ENCODE measurements at places on chromosomes 13 and 19.

- H3K27me3 ChIP-seq, result no peaks in the 10 kb centered on the region
- DNase-seq, result no peak
- no peaks in the 10 kb centered on the region for H3K36me3 ChIP-seq
- no peak overlapping the region for H3K4me3 ChIP-seq
- no peaks in the 10 kb centered on the region for H3K4me1 ChIP-seq
Observed at GRCh38 chr13:73622381-73622780, 511.8 kb downstream of the KLF12 start.

DNA sequence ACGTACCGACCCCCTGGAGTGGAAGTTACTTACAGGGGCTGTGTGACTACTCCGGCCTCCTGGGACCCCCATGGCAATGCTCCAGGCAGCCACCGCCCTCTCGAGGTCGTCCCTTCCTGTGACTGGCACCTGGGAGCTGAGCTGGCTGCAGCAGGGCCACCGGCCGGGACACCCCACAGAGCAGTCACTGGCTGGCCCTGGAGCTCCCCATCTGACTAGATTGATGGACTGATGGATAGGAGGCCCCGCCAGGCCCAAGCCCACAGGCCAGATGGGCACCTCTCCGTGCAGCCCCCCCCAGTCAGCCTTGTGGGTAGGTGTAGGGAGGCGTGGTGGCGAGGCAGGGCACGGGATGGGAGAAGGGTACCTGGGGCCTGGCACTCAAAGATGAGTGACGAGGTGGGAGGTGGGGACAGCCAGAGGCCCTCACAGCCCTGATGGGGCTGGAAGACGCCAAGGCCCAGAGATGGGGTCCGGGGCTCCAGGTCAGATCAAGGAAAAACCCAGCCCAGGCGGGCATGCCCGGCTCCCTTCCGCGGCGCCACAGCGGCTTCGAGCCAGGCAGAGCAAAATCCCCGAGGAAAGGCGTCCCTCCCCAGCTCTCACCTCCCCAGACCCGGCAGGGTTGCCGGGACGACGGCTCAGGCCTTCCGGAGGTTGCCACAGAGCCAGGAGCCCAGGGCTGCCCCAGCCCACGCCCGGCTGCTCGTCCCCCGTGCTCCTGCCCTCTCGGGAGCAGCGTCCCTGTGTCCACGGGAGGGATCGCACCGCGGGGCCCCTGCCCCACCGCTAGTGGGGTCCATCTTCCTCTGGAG, 8.4 kb downstream of the SLC39A3 start:
- H3K27me3 ChIP-seq, result peaks cover 5% of the 10 kb centered on the region
- H3K27ac ChIP-seq, result no peak overlapping the region
- no peak for DNase-seq
- H3K4me1 ChIP-seq, result no peaks in the 10 kb centered on the region
- no peaks in the 10 kb centered on the region for H3K36me3 ChIP-seq

DNA sequence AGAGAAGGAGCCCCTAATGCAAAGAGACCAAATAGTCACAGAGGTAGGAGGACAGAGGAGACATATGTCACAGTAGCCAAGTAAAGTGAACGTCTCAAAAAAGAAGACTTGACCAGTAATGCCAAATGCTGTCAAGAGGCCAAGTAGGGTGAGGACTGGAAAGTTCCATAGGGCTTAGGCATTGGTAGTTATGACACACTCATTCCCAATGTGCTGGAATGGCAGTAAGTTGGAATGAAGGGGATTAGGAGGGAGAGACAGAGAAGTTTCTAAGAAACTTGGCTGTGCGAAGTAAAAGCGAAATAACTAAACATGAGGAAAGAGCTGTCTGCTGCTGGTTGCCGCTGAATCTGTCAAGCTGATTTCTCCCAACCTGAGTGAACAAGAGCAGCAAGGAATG, 14.9 kb upstream of the FRY start:
- no peak overlapping the region for H3K27ac ChIP-seq
- H3K27me3 ChIP-seq, result no peaks in the 10 kb centered on the region
- H3K36me3 ChIP-seq, result no peaks in the 10 kb centered on the region
- no peak for DNase-seq
- no peak overlapping the region for H3K4me3 ChIP-seq
- peaks cover 3% of the 10 kb centered on the region for H3K4me1 ChIP-seq

DNA sequence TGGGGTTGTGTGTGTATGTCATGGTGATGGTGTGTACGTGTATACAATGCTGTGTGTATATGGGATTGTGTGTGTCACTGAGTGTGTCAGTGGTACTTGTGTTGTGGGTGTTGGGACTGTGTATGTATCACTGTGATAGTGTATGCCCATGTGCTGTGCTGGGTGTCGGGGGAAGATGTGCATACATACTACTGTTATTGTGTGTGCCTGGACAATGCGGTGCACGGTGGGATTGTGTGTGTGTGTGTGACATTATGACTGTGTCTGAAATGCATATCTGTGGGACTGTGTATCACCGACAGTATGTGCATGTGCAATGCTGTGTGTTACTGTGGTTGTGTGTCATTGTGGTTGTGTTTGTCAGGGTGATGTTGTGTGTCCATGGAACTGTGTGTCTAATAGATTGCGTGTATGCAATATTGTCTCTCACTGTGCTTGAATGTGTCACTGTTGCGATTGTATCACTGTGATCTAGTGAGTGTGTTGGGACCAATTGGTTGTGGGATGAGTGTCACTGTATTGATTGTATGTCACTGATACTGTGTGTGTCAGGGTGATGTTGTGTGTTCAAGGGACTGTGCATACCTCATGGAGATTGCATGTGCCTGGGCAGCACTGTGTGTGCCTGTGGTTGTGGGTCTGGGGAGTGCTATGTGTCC, 11.0 kb upstream of the BBC3 start:
- no peaks in the 10 kb centered on the region for H3K4me1 ChIP-seq
- DNase-seq, result no peak

GRCh38 chr13:26811581-26811980, 51.0 kb upstream of the GPR12 start:
- no peaks in the 10 kb centered on the region for H3K4me1 ChIP-seq
- peaks cover 22% of the 10 kb centered on the region for H3K27me3 ChIP-seq
- H3K27ac ChIP-seq, result no peak overlapping the region

DNA sequence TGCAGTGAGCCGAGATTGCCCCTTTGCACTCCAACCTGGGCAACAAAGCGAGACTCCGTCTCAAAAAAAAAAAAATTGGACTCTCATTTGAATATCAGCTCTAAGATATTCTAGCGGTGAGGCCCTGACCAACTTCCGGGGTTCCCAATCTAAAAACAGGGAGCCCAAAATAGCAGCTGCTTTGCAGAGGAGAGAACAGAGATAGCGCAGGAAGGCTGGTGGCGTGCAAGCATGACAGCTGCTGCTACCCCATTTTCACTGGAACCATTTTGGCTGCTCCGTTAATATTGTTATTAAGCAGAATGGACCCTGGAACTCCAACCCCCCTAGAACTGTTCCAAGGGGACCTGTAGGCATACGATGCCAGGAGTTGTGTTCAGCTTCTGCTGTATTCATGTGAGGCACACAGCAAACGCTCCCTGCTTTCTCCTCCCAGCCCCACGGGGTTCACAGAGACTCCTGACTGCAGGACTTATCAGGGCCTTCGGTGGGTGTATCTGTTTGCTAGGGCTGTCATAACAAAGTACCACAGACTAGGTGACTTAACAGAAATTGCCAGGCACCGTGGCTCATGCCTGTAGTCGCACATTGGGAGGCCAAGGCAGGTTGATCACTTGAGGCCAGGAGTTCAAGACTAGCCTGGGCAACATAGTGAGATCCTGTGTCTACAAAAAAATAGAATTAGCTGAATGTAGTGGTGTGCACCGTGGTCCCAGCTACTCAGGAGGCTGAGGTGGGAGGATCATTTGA, 11.5 kb downstream of the STXBP2 start:
- H3K36me3 ChIP-seq, result no peaks in the 10 kb centered on the region
- no peak overlapping the region for H3K27ac ChIP-seq
- peaks cover 4% of the 10 kb centered on the region for H3K4me1 ChIP-seq
- no peak overlapping the region for H3K4me3 ChIP-seq

Data from SJCRH30 (cell line).